ENCODE measurements at places on chromosomes 1 and 21.

GRCh38 chr1:226108935-226109828 is 46.7 kb downstream of the H3-3A start:
- DNase-seq = no peak

GRCh38 chr1:201945863-201946223 is 505 bp downstream of the LMOD1 start:
- no peak for DNase-seq

DNA sequence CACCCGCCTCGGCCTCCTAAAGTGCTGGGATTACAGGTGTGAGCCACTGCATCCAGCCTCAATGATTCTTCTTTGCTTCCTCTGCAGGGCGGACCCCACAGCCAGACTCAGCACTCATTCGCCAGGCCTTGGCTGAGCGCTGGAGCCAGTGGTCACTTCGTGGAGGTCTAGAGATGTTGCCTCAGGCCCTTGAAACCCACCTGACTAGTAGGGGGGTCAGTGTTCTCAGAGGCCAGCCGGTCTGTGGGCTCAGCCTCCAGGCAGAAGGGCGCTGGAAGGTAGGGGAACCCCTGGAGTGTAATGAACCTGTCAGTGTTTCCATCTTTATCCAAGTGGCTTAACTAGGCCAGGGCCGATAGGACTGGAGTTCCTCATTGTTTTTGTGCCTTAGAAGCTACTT is 2.7 kb downstream of the PPOX start:
- DNase-seq = no peak

GRCh38 chr1:210883821-210884220 is 250.1 kb downstream of the KCNH1 start:
- no peak for DNase-seq

DNA sequence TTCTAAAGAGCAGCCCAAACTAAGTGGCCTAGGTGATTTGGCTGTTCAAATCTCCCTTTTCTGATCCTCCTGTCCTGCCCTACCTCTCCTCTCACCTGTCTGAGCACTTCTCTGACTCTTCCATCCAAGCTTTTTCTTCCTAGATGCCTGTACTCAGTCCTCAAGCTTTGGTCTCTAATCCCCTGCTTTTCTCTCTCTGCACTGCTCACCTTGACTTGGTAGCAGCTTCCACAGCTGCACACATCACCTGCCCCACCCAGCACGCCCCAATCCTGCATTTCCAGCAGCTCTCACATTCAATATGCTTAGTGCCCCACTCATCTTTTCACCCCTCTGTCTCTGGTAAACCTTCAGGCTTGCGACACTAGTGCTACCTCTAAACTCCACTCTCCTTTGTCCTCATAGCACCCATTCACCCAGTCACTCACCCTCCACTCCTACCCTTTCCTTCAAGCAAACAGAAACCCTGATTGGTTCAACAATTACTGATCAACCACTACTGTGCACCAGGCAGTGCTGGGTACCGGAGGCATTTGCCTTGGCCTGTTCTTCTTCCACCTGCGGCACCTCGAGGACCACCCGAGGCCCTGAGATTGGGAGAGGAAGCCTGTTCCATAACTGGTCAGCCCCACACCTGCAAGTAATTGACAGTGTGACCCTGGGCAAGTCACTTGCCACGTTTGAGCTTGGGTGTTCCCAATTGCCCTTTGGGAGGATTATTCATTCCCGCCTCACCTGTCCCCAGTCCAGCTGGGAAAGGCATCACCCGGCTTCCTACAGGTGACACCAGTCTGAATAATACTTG is 136.1 kb upstream of the EDN2 start:
- DNase-seq = no peak

DNA sequence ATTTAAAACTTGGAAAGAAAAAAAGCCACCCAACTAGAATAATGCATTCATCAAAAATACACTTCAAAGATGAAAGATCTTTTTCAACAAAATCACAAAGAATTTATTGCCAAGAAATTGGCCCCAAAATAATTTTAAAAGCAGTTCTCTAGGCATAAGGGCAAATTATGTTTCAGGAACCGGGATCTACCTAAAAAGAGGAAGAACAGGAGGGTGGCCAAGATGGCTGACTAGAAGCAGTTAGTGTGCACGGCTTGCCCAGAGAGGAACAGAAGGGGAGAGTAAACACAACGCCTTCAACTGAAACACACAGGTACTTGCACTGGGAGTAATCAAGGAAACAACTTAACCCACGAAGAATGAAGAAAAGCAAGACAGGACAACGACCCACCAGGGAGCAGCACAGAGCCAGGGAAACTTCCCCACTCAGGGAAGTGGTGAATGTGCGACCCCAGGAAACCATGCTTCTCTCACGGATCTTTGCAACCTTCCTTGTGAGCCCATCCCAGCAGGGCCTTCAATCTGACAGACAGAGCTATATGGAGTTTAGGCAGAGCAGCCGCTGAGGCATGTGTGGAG is 46.1 kb downstream of the ACKR1 start:
- no peak for DNase-seq

DNA sequence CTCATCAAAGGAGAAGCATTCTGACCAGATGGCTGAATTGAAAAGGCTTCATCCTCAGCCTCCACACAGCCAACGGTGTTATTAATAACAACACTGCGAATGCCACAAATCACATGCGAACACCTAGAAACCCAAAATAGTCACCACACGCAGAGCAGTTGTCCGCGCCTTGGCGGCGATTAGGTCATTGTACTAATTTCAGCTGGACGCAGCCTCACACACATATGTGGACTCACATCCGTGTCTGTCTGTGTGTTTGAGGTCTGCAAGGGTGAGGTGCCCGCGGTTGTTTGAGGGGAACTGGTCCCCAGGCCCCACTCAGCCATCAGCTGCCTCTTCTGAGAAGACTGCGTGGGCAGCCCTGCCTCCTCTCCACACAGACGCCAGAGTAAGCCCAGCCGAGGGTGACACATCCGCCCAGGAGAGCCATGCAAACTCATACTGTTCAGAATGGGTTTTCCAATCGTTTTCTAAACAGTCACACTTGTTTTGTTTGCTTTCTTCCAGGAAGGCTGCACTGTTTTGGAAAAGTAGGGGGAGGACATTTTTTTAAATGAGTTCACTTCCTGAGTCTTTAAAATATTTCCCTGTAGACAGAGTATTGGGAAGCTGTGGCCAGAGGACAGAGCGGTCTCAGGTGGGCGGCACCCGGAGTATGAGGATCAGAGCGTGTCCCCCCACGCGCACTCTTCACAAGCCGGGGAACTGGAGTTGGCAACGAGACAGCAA is 53.4 kb downstream of the TOMM20 start:
- peak; percentile 33 for DNase-seq

- no peak for DNase-seq
Measured at GRCh38 chr1:17250601-17251000, 1.7 kb downstream of the PADI3 start.
